Non-pigmented ciliary epithelial cell (primary cell): ENCODE measurements at places on chromosomes 1 and 21.
A peak's percentile ranks its signal among the peaks of the same experiment; 100 is the strongest.

DNA sequence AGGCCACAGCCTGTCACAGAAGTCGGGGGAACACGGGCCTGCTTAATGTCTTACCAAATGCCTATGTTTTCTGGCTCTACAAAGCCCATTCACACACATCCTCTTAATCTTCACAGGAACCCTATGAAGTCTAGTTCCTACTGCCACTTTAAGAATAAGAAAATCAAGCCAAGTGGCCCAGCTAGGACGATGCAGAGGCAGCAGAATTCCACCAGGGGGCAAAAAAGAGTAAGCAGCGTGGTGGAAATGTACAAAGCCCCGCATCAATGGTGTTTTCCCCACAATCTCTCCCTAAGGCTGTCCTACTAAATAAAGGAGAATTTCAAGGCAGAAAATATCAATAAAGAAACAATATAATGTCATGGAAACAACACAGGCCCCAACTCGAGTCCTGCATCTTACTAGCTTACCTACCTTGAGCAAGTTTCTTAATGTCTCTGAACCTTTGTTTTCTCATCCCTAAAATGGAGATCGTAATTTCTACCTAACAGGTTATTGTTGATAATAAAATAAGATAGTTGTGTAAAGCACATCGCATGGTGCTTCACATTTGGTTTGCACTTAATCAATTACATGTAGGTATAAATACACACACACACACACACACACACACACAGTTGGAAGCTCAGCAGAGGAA, 21.4 kb downstream of the SEC16B start:
- DNase-seq = no peak

GRCh38 chr1:212232090-212232489, 53.1 kb upstream of the PPP2R5A start:
- no peak for DNase-seq

DNA sequence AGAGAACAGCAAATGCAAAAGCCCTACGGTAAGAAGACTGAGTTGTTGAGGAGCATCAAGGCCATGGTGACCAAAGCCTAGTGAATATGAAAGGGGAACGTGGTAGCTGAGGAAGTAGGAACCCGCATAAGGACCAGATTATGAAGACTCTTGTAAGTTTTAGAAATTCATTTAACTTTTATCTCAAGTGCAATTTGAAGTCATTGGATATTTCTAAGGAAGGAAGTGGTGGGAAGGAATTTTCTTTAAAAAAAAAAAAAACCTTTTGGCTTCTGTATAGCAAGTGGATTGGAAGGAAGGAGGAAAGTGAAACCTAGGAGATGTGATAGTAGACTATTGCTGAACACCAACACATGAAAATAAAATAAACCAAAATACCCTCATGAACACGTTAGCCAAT, 119.0 kb downstream of the TNFSF18 start:
- no peak for DNase-seq

DNA sequence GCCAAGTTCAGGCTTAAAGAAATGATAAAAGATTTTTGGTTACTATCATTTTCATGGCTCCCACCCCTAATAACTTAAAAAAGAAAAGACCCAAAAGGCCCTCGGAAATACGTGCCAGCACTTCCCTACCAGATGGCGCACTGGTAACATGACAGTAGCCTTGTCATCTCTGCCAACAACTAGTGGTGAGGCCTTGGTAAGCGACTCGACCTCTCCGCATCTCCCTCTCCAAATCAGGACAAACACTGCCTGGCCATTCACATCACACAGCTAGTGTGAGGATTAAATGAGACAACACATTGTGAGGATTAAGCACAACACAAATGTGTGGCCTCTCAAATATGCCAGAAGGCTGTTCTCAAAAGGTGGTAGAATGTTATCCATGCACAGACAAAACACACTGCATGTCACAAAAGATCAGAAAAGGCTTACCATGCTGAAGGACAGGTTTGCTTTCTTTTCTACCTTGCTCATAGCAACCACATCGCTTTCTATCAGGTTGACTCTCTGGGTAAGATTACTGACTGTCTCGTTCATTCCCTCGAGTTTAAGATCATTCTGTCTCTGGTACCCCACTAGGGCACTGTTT, 16.4 kb downstream of the TEX38 start:
- no peak for DNase-seq

DNA sequence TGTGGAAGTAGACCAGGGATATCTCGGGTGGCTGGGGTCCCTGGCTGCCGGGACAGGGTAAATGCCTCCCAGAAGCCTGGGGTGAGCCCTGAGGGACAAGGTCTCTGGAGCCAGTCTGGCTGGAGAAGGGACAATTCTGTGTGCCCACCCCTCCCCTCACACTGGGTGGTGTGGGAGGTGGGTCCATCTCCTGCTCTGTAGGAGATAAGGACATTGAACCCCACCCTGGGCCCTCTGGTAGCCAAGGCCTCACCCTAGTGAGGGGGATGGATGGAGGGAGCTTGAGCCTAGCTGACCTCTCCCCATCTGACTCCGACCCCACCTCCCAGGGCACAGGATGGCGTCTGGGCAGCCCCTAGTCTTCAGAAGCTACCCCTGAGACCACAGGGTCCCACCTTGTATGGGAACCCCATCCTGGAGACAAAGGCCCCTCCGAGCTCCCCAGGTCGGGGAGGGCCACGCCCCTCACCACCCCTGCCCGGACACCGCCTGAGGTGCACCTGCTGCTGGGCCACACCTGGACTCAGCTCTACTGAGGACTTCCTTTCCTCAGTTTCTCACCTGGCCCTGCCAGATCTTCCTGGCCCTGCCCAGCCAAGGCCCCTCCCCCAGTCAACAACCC, 4.3 kb downstream of the AGRN start:
- no peak for DNase-seq

DNA sequence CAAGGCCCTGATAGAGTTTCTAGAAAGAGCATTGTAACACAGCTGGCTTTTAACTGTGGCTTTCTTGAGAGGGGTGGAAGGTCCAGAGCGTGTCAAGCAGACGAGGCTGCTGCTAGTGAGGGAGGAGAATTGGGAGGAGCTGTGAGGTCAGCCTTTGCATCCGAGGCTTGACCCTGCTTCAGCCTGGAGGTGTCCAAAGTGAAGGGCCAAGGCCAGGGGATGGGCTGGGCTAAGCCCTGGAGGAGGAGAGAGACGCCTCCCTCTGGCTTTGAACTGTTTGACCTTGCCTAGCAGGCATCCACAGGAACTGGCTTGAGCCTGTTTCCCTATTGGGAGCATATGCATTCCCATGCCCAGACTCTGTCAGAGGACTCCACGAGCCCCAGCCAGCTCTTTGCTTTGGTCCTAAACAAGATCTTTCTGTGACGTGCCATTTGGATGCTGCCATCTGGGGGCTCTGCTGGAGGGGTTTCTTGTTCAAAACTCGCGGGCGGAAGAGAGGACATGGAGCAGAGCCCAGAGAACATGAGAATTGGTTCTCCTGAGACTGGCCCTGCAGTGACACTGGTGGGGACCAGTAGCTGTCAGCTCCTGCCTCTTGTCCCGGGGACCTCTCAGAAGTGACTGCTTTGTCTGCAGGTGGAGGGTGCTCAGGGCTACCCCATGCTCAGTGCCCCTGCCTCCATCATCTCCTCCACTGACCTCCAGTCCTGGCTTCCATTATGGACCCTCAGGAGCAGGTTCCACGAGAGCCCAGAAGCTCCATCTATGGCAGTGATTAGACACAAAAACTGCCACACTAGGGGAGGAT, 5.5 kb downstream of the ACTRT2 start:
- no peak for DNase-seq

- peak; percentile 46 for DNase-seq
Measured at GRCh38 chr1:235297579-235297978, 30.4 kb downstream of the ARID4B start.

DNA sequence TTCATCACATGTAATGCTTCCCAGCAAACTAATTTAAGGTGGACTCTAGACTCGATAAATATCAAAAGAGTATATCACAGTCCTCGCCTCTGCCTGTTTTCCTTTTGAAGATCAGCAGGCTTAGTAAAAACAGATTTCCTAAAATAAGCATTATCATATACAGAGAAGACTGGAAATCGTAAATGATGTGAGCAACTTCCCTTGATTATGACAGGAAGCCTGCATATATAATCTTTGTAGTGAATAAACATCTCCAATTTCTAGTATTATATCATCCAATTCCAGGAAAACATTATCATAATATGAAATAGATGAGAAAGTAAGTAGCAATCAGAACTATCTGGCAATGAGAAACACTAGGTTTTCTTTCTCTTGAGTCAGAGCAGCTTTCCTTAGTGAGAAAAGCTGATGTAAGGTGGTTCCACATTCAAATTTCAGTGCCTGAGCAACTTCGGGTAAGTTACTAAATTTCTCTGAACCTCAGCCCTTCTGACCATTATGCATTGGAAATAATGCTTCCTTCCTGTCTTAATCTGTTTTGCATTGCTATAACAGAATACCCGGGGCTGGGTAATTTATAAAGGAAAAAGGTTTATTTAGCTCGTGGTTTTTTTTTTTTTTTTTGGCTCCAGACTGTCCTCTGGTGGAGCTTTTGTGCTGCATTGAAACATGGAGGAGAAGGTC, 12.6 kb upstream of the POU2F1 start:
- DNase-seq = no peak

DNA sequence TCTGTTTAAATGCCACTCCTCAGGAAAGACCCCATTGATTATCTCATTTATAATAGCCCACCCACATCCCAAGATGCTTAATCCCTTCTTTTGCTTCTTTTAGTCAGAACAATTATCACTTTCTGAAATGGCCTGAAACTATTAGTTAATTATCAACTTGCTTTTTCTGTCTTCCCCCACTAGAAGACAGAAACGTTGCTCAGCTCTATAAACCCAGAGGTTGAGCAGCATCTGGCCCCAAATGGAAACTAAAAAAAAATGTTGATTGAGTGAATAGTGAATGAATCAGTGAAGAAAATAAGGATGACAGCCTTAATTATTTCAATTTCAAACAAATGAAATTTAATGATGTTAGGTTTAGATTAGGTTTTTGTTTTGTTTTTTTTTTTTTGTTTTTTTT, 38.2 kb upstream of the PIGC start:
- no peak for DNase-seq

DNA sequence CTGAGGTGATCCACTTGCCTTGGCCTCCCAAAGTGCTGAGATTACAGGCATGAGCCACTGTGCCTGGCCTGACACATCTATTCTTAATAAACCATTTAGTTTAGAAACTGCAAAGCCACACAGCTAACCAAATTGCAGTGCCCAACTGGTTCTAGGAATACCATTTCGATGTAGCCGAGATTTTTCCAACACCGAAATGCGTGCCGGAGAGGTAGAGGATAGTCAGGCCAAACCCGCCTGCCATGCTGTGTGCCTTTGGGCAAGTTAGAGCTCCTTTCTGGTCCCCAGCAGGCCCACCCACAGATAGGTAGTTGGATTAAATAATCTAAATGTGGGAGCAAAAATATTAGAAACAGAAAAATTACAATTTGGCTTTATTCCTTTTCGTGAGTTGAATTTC, 254.4 kb downstream of the FOXD2 start:
- DNase-seq = no peak

DNA sequence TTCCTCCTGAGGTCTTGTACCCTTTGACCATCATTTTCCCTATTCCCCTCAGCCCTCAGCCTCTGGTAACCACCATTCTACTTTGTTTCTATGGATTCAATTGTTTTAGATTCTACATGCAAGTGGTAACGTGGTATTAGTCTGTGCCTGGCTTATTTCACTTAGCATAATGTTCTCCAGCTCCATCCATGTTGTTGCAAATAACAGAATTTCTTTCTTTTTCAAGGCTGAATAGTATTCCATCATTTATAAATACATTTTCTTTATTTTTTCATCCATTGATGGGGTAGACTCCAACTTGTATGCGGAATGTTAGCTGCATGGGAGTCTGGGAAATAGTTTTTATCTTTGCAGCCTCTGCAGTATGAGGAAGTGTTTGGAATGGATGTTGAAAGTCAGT, 26.3 kb upstream of the TMEM54 start:
- DNase-seq = no peak

DNA sequence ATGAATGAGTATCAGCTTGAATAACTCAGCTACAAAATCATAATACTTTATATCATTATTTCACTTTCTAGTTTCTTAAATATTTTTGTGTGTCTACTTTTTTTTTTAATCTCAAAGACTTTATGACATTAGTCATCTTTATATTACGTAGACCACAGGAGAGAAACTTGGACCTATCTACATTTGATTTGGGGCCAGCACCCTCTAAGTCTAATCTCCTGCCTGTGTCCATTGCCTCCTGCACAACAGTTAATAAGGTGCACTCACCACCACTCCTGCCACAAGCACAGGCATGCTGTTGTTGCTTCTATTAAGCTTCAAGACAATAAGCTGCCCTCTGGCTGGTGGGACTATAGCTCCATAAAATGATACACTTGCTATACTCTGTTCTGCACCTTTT, 70.4 kb downstream of the DIRAS3 start:
- no peak for DNase-seq
